ENCODE measurements at places on chromosomes 5 and 9.

DNA sequence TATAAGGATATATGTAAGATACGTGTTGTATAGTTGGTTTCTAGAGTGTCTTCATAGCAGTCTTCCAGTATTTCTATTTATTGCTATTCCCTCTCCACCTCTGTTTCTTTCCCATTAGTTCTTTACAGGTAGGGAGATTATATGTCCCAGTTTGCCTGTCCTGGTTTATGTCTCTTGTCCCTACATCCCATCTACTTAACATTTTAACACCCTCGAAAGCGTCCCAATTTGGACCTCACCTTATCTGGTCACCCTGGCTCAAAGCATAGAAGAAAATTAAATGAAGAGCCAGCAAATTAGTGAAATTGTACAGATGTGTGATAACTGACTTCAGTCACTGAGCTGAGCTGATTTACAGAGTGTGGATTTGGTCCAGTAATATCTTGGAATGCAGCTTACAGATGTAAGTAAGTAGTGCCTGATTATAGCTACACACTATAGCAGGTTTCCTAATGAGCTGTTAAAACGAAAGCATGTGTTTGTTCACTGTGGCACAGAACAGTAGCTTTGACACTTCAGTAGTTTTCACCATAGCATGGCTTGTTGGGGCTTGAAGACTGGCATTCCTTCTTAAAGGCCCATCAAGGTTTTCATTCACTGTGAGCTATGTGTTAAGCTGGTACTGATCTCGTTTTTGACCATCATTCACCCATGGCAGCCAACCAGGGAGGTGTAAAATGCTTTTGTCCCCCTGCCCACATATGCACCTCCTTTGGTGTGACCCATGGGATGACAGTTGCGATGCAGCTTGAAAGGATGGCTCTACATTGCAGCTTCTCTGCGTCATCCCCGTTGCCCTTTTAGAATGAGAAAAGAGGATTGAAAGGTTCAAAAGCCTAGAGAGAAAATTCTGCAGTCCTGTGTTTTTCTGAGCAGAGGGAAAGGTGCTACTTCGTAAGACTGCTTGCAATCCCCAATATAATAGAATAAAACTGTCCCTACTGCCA, 192.1 kb upstream of the DMRT1 start:
- peak overlapping the region; percentile 17 for H3K4me3 ChIP-seq
- DNase-seq = no peak
- H3K4me1 ChIP-seq = no peaks in the 10 kb centered on the region
- no peaks in the 10 kb centered on the region for H3K36me3 ChIP-seq

GRCh38 chr9:105119156-105119555, 125.3 kb upstream of the SLC44A1 start:
- H3K27me3 ChIP-seq = no peaks in the 10 kb centered on the region
- H3K4me3 ChIP-seq = no peak overlapping the region
- no peak overlapping the region for H3K27ac ChIP-seq
- no peak for DNase-seq
- no peaks in the 10 kb centered on the region for H3K4me1 ChIP-seq

- H3K4me3 ChIP-seq = no peak overlapping the region
- no peak overlapping the region for H3K27ac ChIP-seq
- H3K4me1 ChIP-seq = no peaks in the 10 kb centered on the region
- no peaks in the 10 kb centered on the region for H3K36me3 ChIP-seq
- H3K27me3 ChIP-seq = no peaks in the 10 kb centered on the region
Measured at GRCh38 chr5:170821257-170821800, 37.8 kb downstream of the GABRP start.

GRCh38 chr5:173851595-173852243, 36.4 kb upstream of the CPEB4 start:
- H3K27me3 ChIP-seq = no peaks in the 10 kb centered on the region
- H3K27ac ChIP-seq = no peak overlapping the region
- no peak for DNase-seq
- H3K36me3 ChIP-seq = no peaks in the 10 kb centered on the region

DNA sequence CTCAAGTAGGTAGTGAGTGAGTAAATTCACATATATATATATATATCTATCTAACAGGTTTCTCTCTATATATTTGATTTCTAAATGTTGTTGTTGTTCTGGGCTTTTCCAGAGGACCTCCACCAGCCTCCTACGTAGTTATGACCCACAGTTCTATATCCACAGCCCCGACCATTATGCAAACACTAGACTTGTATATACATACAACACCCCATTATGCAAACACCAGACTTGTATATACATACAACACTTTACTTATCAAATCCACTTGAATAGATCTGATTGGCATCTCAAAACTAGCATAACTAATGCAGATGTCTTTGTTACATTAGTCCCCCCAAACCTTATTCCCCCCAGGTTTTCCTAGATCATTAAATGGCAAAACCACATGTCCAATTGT, 108.7 kb downstream of the JAKMIP2 start:
- DNase-seq = no peak
- no peak overlapping the region for H3K27ac ChIP-seq
- H3K4me1 ChIP-seq = no peaks in the 10 kb centered on the region
- H3K4me3 ChIP-seq = no peak overlapping the region
- no peaks in the 10 kb centered on the region for H3K27me3 ChIP-seq

DNA sequence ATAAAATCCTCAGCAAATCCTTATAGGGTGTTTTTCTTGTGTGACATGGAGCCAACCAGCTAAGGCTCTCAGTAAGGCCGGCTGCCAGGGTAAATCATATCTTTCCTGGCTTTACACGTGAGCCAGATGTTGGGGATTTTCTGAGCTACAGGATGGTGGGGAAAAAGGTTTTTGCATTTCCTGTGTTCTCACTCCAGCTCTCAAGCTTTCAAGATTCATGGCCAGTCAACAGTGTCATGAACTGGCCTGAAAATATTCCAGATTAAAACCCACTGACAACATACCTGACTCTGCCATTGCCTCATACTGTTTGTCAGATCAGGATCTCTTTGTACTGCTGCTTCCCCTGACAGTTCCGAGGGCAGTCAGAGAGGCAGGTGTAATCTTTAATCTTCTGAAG, 306.9 kb downstream of the GLIS3 start:
- no peak overlapping the region for H3K27ac ChIP-seq
- H3K36me3 ChIP-seq = no peaks in the 10 kb centered on the region
- H3K27me3 ChIP-seq = no peaks in the 10 kb centered on the region
- no peak overlapping the region for H3K4me3 ChIP-seq

DNA sequence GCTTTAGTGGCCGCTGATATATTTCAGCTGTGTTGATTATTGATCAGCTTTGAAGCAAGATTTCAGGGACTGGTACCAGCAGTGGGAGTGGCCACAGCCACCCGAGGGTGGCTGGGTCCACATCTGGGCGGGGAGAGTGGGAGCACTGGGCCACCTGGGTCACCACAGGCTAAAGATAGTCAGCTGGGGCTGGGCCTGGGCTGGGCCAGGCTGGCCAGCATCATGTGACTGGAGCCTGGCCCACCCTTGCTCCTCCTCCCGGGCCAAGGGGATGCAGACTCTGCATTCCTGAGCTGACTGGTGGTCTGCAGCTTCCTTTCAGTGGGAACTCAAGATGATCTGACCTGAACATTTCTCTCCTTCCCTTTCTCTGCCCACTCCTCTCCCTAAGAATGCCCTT, 27.1 kb downstream of the LARP1 start:
- H3K4me1 ChIP-seq = peaks cover 40% of the 10 kb centered on the region
- DNase-seq = no peak
- H3K27ac ChIP-seq = peak overlapping the region; percentile 45
- H3K27me3 ChIP-seq = no peaks in the 10 kb centered on the region
- H3K36me3 ChIP-seq = no peaks in the 10 kb centered on the region
- H3K4me3 ChIP-seq = no peak overlapping the region

- no peak overlapping the region for H3K4me3 ChIP-seq
- no peak overlapping the region for H3K27ac ChIP-seq
- no peaks in the 10 kb centered on the region for H3K27me3 ChIP-seq
- no peaks in the 10 kb centered on the region for H3K36me3 ChIP-seq
- DNase-seq = no peak
Measured at GRCh38 chr5:93409691-93410090, 171.3 kb downstream of the NR2F1-AS1 start.

- no peaks in the 10 kb centered on the region for H3K4me1 ChIP-seq
- H3K36me3 ChIP-seq = no peaks in the 10 kb centered on the region
- H3K27me3 ChIP-seq = no peaks in the 10 kb centered on the region
- no peak overlapping the region for H3K4me3 ChIP-seq
Measured at GRCh38 chr5:93189707-93190120, 391.3 kb downstream of the NR2F1-AS1 start.

GRCh38 chr5:158463188-158463587, 604.2 kb upstream of the CLINT1 start:
- no peak overlapping the region for H3K4me3 ChIP-seq
- no peaks in the 10 kb centered on the region for H3K27me3 ChIP-seq
- H3K27ac ChIP-seq = peak overlapping the region; percentile 21
- DNase-seq = no peak

DNA sequence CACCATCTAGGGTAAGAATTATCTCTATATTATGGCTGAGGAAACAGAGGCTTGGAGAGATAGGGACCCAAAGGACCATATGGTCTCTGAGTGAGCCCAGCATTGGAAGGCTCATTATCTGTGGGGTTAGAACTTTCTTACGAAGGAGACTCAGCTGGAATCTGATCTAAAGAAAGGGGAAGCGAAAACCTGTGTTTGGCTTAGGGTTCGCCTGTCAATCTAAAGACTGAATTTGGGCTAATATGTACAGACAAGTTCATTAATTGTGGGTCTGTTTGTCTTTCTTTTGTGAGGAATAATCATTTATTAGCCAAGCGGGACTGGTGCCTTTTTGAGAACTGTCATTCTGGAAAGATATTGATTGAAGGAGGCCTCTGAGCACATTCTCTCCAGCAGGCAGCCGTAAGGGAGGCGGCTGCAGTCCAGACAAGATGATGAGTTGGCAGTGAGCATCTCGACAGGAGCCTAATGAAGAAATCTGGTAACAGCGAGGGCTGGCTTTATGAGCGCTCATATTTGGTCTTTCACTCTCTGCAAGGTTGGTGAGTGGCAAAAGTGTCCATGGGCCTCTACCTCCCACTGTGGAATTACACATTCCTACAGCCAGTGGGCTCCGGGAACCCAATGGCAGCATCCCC, 104.2 kb upstream of the GPR151 start:
- H3K27ac ChIP-seq = no peak overlapping the region
- no peak overlapping the region for H3K4me3 ChIP-seq
- H3K36me3 ChIP-seq = no peaks in the 10 kb centered on the region
- no peak for DNase-seq

GRCh38 chr5:129962506-129962905, 58.2 kb downstream of the CHSY3 start:
- no peak for DNase-seq
- peaks cover 17% of the 10 kb centered on the region for H3K4me1 ChIP-seq
- no peak overlapping the region for H3K4me3 ChIP-seq
- H3K27me3 ChIP-seq = no peaks in the 10 kb centered on the region
- H3K36me3 ChIP-seq = no peaks in the 10 kb centered on the region

- no peak overlapping the region for H3K27ac ChIP-seq
- no peaks in the 10 kb centered on the region for H3K4me1 ChIP-seq
- H3K36me3 ChIP-seq = no peaks in the 10 kb centered on the region
- no peak overlapping the region for H3K4me3 ChIP-seq
Measured at GRCh38 chr5:44546286-44546685, 157.1 kb upstream of the FGF10 start.

DNA sequence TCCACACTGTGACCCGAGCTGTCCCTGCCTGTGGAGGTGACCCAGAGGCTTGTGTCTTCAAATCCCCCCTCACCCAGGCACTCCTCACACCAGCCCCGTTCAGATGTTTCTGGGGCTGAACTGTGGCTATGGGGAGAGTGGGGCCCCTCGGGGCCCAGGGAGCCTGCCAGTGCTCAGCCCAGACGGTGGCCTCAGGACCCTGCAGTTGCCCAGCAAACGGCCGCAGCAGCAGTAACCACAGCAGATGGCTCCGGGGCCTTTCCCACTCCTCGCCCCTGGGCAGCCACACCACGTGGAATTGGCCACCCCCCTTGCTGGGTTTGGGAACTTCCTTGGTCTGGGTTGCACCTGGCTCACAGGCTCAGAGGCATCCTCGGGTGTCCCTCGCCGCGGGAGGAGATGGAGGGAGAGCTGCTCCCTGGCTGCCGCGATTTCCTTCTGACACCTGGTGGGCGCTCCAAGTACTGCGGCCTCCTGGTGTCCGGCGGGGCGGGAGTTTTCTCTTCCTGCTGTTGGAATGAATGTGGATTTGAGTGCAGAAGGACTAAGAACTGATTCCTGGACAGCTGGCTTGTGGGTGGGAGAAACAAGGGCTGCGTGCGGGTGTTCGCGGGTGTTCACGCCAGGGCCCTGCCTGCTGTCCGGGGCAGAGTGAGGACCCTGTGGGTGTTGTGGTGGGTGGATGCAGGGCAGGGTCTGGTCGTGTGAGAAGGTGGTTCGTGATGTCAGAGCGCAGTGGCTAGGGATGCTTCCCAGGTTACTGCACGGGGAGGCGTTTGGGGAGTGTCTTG, 97.5 kb downstream of the COL5A1 start:
- H3K36me3 ChIP-seq = peaks cover 42% of the 10 kb centered on the region
- H3K27ac ChIP-seq = peak overlapping the region; percentile 31
- no peak for DNase-seq
- H3K27me3 ChIP-seq = no peaks in the 10 kb centered on the region
- no peak overlapping the region for H3K4me3 ChIP-seq

- no peak overlapping the region for H3K4me3 ChIP-seq
- H3K27ac ChIP-seq = no peak overlapping the region
- H3K36me3 ChIP-seq = no peaks in the 10 kb centered on the region
- no peaks in the 10 kb centered on the region for H3K27me3 ChIP-seq
Measured at GRCh38 chr9:121837113-121837961, 185.9 kb downstream of the DAB2IP start.

DNA sequence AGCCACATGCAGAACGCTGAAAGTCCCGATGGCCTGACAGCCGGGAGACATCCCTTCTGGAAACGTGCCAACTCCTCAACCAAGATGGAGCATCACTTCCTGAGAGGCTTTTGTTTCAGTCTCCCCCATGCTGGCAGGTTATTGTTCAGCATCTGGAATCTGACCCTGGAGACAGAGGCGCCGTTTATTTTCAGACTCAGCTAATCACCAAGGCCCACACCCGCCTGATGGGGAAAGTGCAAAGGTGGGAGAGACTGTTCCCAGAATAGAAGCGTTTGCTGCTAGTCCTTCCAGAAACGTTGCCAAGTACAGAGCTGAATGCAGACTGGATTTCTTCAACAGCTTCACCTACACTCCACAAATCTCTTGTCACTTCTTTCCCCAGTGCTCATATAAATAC, 41.8 kb upstream of the S1PR3 start:
- no peak overlapping the region for H3K4me3 ChIP-seq
- H3K36me3 ChIP-seq = no peaks in the 10 kb centered on the region
- no peak overlapping the region for H3K27ac ChIP-seq
- H3K27me3 ChIP-seq = no peaks in the 10 kb centered on the region
- no peaks in the 10 kb centered on the region for H3K4me1 ChIP-seq

DNA sequence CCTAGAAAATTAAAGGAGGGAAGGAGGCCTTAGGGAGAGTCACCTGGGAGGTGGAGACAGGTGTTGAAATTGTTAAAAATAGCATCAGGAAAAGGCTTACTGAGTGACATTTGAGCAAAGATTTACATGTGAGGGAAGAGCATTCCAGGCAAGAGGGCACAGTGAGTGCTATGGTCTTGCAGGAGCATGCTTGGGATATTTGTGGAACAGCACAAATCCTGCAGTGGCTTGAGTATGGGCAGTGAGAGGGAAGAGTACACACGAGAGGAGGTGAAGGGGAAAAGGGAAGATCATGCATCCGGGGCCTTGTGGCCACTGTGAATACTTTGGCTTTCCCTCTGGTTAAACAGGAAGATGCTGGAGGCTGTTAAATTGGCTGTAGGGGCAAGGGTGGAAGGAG, 36.6 kb downstream of the ACER2 start:
- no peak overlapping the region for H3K4me3 ChIP-seq
- H3K27ac ChIP-seq = no peak overlapping the region
- no peak for DNase-seq
- no peaks in the 10 kb centered on the region for H3K27me3 ChIP-seq
- H3K4me1 ChIP-seq = no peaks in the 10 kb centered on the region
- H3K36me3 ChIP-seq = peaks cover 12% of the 10 kb centered on the region

- no peak for DNase-seq
- H3K4me1 ChIP-seq = no peaks in the 10 kb centered on the region
- no peak overlapping the region for H3K27ac ChIP-seq
Measured at GRCh38 chr9:91711755-91712601, 238.1 kb downstream of the ROR2 start.

All from ascending aorta (tissue), 2 donors.